NAMALWA (cell line): ENCODE measurements at places on chromosomes 4 and X.
A peak's percentile ranks its signal among the peaks of the same experiment; 100 is the strongest.

- no peak for DNase-seq
Measured at GRCh38 chrX:27350476-27350875, 112.7 kb downstream of the PPP4R3C start.

- no peak for DNase-seq
Measured at GRCh38 chr4:149980121-149980682, 98.0 kb upstream of the DCLK2 start.

DNA sequence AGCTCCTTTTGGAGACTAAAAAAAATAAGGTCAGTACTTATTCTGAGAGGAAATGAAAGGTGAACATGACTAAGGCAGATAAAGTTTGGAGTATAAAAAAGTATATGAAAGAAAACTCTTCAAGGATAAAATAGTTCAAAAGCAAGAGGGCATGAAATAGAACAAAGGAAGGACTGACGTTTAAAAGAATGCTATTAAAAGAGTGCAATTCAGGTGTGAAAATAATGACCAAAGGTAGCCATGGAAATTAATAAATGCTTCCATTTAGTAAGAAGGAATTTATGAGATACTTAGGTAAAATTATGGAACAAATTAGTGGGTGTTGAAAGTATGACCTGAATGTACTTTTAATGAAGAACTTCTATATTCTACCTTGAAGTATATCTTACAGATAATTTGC, 128.2 kb upstream of the WDFY3 start:
- DNase-seq, result no peak

- DNase-seq, result no peak
Measured at GRCh38 chr4:30068234-30068633, 651.9 kb upstream of the PCDH7 start.

DNA sequence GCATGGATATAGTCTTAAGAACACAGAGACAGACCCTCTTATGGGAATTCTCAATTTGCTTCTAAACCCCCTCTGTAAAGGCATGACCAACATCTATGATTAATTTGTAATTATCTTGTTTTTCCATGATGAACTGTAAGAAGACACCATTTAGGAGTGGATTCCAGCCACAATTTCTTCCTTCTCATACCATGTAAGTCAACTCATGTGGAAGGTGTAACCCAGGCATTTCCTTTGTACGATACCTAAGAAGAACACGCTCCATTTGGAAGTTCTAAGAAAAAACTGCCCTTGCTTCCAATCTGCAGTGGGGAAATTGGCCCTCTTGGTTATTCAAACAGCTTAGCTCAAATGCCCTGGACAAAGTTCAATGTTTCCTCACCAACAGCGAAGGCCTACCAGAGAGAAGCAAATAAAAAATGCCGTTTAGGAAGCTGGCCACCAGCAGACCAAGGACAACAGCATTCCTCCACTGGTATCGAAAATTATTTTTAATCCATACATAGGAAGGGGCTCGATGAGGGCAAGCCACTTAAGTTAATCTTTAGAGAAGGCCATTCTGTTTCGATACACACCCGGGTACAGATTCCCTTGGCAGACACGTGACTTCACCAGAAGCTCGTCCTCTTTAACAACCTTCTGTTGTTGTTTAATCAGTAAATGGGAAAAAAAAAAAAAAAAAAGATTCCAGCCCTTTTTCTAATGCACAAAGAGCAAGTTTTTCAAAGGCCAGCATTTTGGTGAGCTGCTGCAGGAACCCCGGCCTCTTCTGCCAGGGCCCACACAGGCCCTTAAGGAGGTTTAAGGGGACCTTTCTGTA, 2.6 kb downstream of the DHRSX start:
- no peak for DNase-seq

DNA sequence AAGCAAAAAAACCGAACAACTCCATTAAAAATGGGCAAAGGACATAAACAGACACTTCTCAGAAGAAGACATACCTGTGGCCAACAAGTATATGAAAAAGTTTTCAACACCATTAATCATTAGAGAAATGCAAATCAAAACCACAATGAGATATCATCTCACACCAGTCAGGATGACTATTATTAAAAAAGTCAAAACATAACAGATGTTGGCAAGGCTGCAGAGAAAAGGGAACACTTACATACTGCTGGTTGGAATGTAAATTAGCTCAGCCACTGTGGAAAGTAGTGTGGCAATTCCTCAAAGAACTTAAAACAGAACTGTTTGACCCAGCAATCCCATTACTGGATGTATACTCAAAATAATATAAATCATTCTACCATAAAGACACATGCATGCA, 436.3 kb downstream of the KLHL13 start:
- DNase-seq, result no peak

GRCh38 chr4:151553874-151554273, 144.9 kb downstream of the FHIP1A start:
- DNase-seq, result no peak

GRCh38 chr4:23717528-23718248, 172.2 kb downstream of the PPARGC1A start:
- peak; percentile 70 for DNase-seq

DNA sequence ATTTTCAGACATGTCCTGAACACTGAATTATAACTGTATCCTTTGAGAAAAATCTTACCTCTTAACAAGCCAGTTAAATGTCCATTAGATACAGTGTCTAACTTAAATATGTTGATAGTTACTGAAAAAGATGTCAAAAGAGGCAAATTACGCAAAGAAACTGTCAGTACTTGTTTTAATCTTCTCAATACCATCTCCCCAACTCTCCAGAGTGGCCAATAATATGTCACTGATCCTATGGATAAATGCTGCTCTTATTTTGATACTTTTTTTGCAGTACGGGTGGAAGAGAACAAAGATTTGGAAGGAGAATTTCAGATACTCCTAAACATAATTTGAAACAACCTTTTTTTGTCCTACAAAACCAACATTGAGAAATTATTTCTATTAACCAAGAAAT, 192.7 kb downstream of the CBR4 start:
- DNase-seq, result no peak

GRCh38 chr4:115053313-115053712, 60.1 kb downstream of the NDST4 start:
- no peak for DNase-seq

- no peak for DNase-seq
Measured at GRCh38 chrX:43505769-43506168, 150.3 kb upstream of the MAOA start.

- DNase-seq, result no peak
Measured at GRCh38 chrX:67426946-67427345, 116.9 kb upstream of the AR start.

- no peak for DNase-seq
Measured at GRCh38 chr4:159142681-159143384, 40.0 kb downstream of the RAPGEF2 start.

DNA sequence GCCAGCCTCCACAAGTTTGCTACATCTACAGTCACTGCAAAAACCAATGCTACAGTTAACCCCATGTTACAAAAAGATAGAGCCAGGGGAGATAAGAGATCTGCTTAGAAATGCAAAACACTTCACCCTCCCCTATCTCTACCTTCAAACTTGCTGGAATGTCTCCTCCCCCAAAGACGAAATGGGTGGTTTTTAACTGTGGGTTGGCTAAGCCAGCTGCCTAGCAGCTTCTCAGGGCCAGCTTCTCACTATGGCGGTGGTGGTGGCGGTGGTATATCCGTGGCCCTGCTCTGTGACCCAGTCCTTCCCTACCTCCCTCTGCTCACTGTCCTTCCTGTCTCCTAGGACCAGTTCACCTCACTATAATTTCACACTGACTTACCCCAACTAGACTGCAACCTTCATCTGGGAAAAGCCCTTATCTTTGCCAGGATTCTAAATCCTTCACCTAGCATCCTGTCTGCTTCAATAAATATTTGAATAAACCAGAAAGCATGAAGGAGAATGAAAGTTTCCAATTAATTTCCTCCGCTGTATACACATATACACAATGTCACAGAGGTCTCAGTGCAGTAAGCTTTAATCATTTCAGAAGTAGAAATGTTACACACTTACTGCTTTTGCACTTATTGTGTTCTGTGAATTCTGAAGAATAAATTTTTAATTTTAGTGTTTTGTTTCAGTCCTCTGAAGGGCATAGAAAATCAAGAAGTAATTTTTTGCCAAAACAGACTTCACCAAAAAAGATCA, 46.3 kb downstream of the SH3KBP1 start:
- DNase-seq, result peak; percentile 84

- no peak for DNase-seq
Measured at GRCh38 chr4:15063341-15063740, 61.1 kb downstream of the CPEB2 start.
